ENCODE measurements at places on chromosomes 7 and 10.

DNA sequence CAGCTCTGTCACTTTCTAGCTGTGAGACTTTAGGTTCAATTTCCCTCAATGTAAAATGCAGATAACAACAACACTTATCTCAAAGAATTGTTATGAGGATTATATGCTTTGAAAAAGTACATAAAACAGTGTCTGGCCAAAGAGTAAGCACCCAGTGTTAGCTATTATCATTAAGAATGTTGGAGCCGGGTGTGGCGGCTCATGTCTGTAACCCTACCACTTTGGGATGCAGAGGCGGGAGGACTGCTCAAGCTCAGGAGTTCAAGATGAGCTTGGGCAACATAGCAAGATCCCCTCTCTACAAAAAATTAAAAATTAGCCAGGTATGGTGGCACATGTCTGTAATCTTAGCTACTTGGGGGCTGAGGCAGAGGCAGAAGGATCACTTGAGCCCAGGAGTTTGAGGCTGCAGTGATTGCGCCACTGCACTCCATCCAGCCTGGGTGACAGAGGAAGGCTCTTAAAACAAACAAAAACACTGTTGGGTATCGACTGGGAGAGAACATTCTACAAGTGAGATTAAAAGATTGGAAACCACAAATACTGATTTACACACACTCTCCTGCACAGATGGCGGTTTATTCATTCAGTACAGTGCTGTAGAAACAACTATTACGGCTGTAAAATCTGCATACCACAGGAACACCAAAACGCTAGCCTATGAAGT is 107.3 kb downstream of the PROSER2 start:
- no peak for DNase-seq

DNA sequence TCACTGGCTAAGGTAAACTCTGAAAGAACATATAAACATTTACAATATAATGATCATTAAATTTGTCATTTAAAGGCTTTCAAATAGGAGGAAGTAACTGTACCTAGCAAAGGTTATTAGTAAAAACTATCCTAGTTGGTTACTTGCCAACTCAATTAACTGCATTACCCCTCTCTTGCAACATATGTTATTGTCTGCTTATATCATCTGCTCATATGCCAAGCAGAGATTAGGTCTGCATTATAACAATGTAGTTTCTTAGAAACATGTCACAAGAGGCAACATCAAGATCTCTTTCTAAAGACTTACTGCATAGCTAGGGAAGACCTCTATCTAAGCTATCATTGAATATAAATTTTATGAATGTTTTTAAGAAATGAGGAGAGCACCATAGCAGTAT is 132.5 kb downstream of the RELN start:
- DNase-seq, result no peak

DNA sequence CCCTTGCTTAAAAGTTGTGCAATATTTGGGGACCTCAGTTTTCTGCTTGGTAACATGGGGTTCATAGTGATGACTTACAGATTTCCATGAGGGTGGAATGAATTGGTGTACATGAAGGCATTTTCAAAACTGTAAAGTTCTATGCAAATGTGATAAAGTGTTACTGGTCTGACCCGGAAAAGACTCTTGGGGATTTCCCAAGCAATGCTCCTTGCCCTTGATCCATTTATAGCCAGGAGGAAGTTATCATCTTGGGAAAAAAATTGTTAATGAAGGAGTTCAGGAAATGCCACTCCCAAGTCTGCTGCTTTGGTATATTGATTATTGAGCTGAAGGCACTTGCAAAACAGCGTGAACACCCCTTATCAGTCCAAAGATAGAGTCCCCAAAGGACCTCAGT is 96.3 kb upstream of the ZPBP start:
- no peak for DNase-seq

DNA sequence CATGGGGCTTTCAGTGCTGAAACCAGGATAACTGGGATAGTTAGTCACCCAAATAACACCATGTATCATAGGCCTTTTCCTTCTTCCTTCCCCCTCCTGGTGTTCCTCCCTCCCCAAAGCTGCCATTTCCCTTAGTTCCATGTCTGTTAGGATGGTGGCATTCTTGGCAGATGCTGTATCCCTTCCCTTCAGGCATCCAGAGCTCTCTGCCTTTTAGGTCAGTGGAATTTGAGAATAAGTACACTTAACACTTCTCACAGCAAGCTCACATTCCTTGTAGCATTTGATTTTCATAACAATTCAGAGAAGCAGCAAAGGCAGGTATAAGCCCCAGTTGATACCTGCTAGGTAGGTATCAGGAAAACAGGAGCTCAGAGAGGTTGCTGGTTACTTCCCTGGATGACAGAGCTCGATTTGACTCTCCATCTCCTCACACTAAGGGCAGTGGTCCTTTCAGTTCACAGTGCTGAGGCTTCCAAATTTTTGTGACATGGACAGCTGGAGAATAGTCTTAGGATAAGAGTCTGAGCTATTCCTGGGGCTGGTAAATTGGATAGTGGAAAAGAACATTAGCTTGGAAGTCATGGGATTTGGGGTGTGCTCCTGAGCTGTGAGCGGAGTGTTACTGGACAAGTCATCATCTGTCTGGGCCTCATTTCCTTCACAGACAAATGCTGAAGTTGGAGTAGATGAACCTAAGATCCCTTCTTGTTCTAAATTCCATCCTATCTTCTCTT is 108.7 kb upstream of the RHOBTB1 start:
- DNase-seq, result no peak

GRCh38 chr10:78290131-78290750 is 256.6 kb downstream of the RPS24 start:
- DNase-seq, result no peak

Measured in stimulated activated CD4-positive, alpha-beta T cell treated with anti-CD3 and anti-CD28 coated beads, Interleukin-1b, Interleukin-23, amount 100 ng/mL, for 1 hour (primary cell).